ENCODE measurements at places on chromosomes 13 and 19.

GRCh38 chr19:16315825-16316505 is 8.7 kb upstream of the KLF2 start:
- DNase-seq, result no peak

DNA sequence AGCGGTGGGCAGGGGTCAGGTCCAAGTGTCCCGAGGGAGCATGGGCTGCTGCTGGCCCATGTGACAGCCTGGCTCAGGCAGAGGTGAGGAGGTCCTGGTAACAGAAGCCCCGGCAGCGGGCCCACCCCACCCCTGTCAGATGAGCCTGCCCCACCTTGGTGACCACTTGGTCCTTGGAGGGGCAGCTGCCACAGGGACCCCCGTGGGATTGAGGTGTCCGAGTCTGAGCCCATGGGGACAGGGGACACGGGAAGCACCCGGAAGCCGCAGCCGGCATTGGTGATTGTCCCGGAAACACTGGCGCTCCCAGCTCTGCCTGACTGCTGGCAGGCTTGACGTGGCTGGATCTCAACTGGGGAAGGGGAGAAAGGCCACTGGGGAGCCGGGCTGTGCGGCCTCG is 149.1 kb downstream of the KDM4B start:
- DNase-seq, result no peak

DNA sequence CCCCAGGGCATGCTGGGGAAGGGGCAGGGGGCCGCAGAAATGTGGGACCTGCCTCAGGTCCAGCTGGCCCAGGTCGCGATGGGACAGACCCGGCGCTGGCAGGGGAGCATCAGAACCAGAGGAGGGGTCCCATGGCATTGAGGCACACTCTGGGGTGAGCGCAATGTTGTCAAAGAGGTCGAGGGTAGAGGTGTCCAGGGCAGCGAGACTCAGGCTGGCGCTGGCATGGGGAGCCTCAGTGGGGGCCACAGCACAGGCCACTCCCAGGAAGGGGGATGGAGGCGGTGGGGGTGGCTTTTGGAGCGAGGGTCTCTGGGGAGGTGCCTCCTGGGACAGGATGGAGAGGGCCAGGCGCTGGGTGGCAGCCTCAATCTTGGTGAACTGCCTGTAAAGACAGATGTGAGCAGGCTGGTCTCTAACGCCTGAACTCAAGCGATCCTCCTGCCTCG is 944 bp downstream of the C19orf85 start:
- no peak for DNase-seq

GRCh38 chr19:17957885-17958284 is 9.0 kb upstream of the KCNN1 start:
- DNase-seq, result no peak

DNA sequence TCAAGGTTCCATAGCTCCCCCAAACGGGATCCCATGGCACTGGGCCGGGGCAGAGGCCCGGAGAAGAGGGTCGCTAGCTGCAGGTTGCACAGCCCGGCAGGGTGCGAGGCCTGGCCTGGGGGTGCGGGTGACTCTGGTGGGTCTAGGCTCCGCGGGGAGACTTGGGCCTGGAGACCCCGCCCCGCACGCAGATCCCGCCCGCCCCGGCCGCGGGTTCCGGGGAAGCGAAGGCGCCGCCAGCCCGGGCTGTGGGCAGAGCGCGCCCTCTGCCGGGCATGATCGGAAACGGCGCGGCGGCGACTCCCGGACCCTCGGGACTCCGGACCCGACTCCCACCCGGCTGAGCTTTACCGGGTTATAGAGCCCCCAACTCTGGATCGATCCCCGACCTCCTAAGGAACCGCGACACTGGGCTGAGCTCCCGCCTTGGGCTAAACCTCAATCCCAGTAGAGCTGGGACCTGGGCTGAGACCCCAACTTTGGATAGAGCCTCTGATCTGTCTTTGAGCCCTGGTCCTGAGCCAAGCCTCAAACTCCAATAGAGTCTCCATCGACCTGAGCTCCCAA is 3.1 kb upstream of the TNFAIP8L1 start:
- peak; percentile 71 for DNase-seq

- no peak for DNase-seq
Measured at GRCh38 chr13:26513931-26514330, 43.6 kb upstream of the WASF3 start.

- DNase-seq, result peak; percentile 44
Measured at GRCh38 chr13:22061371-22061805, 390.5 kb downstream of the FGF9 start.

DNA sequence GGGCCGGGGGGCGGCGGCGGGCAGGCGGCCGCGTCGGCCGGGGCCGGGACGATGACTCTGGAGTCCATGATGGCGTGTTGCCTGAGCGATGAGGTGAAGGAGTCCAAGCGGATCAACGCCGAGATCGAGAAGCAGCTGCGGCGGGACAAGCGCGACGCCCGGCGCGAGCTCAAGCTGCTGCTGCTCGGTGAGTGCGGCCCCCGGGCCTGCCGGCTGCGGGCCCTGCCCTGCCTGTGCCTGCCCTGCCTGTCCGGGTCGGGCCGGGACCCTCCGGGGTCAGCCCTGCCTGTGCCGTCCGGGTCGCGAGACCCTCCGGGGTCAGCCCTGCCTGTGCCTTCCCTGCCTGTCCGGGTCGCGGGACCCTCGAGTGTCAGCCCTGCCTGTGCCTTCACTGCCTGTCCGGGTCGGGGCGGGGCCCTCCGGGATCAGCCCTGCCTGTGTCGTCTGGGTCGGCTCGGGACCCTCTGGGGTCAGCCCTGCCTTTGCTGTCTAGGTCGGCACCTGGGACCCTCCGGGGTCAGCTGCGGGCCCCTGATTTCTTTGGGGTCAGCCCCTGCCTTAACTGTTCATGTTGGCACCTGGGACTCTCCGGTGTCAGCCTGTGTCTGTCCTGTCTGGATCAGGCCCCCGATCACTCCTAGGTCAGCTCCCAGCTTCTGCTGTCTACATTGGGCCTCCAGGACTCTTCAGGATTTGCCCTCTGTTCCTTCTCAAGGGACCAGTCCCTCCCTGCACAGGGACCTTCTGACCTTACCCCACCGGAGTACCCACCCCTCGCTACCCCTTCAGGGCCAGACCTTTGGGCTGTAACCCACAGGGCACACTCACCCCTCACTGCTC is 659 bp downstream of the GNA11 start:
- peak; percentile 25 for DNase-seq

DNA sequence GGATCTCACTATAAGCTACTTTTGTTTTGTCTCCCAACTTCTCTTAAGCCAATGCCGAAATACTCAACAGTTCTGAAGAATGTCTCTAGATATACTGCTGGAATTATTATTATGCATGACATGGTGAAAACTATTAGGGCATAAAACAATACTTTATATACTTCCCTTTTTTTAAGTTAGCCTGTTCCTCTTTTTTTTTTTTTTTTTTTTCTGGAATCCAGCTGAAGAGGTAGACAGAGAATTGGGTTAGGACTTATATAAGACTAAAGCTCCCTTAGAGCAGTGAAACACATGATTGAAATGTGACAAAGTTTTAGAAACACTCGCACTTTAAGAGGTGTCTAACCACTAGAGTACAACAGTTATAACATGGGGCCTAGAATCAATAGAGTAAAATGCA is 850.9 kb upstream of the PCDH9 start:
- DNase-seq, result no peak

DNA sequence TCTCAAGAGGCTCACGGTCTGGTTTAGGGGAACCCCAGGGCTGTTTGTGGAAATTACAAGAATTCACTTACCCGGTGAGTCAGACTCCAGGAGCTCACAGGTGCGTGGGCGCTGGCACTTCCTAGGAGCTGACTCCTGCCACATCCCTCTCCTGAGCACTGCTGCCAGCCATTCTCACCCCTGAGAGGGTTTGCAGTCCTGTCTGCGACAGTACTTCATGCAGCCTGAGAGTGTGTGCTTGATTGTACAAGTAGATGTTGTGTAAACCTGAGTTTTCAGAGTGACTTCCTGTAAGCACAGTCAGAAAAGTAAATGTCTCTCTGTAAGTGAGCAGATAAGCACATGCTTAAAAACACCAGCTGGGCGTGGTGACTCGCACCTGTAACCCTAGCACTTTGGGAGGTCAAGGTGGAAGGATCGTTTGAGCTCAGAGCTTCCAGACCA is 8.1 kb downstream of the MRPL4 start:
- DNase-seq, result no peak

GRCh38 chr19:45400192-45400591 is 4.7 kb downstream of the PPP1R13L start:
- no peak for DNase-seq

DNA sequence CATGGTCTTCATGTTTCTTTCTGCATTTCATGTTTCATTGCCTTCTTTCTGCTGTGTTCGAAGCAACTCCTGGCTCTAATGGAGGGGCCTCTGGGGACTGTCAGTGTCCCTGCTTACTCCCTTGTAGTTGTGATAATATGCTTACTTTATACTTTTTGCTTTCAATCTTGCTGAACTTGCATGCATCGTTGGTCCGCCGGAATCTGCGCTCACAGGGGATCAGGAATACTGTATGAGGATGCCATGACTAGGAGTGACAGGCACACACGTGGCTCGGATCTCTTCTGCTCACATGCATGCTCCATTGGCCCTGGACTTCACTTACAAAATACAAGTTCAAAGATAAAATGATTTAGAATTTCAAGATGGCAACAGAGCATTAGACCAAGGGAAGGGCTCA is 108.8 kb downstream of the SIPA1L3 start:
- no peak for DNase-seq

DNA sequence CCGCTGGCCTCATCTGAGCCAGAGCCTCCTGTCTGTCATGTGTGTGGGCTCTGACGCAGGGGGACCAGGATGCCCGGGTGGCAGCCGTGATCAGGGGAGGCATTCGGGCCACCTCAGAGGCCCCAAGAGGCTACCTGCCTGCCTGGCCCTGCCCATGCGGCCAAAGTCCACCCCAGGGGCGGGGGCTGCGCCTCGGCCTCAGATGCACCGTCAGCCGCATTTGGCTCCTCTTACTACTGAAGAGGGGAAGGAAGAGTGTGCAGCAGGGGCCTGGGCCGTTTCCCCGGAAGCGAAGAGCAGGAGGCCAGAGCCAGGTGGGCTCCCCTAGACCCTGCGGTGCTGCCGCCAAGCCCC is 34.0 kb downstream of the C13orf46 start:
- no peak for DNase-seq

DNA sequence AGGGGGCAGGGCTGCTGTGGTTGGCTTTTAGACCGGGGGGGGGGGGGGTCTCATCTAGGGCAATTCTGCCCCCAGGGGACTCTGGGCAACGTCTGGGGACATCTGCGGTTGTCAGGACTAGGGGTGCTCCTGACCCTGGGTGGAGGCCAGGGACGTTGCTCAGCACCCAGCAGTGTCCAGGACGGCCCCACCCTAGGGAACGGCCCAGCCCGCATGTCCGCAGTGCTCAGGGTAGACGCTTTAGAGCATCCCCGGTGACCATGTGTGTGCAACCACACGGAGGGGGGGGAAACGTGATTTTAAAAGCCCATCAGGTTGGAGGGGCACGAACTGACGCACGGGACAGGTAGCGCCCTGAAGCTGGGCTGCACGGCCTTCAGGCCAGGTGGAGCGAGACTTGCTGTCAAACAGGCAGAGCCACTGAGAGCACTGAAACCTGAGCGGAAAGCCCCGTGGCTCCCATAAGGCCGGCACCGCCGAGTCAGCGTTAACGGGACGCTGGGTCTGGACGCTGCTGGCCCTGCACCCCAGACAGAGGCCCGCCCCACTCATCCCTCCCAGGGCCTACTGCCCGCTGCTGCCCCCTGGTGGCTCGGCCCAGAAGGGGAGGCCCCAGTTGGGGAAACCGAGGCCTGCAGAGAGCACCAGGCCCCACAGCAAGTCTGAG is 8.3 kb downstream of the CACTIN start:
- peak; percentile 52 for DNase-seq

DNA sequence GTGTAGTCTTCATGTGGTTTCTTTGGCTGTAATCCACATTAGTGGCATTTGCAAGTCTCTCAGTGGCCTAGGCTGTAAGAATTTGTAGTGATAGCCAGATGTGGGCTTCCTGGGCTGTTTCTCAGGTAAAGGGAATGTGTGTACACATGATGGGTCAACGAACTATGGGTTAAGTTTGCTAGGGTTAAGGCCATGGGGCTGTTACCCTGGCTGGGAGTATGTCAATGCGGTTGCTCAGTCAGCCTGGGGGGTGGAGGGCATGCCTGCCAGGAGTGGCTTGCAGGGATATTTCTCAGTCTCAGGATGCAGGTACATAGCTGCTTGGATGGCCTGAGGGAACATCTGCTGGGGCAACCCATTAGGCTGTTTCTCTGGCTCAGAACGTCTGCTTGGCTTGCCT is 13.4 kb downstream of the CYSLTR2 start:
- no peak for DNase-seq

DNA sequence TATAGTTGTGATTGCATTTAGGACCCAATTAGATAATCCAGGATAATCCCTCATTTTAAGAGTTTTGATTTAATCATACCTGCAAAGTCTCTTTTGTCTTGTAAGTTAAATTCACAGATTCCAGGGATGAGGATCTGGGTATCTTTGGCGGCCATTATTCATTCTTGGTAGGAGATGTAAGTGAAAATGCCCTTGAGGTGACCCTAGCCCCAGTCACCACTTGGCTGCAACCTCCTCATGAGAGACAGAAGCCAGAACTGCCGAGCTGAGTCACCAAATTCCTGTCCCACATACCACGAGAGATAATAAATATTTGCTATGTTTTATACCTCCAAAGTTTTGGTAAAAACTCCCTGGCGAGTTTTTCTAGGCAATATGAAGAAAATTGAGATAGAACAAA is 389.4 kb downstream of the RFC3 start:
- no peak for DNase-seq

GRCh38 chr13:97072297-97072696 is 78.0 kb upstream of the OXGR1 start:
- no peak for DNase-seq

DNA sequence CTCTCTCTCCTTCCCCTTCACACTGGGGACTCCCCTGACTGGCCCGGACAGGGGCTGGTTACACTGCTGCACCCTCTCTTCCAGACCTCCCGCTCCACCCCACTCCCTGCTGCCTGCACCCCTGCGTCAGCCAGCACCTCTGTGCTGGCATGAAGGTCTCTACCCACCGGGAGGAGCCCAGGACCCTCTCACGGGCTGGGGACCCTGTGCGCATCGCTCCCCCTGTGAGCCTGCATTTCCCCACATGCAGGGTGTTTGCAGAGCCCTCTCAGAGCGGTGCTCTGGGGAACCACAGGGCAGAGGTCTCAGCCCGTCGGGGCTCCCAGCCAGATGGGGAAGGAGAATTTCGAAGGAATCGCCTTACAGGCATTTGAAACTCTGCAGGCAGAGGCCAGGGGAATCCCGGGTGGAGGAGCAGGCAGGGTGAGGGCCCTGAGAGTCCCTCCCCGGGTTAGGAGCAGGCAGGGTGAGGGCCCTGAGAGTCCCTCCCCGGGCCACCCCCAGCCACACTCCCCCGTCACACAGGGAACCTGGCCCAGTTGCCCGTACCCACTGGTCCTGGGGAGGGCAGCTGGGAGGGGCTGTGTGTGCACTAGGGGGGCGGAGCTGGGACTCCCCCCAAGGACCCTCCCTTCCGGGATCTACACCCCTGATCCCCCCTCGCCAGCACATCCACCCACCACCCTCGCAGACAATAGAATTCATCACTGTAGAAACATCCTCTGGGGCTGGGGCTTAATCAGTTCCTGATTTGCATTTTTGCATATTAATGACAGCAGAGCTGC is 16.3 kb upstream of the TCF3 start:
- no peak for DNase-seq

- DNase-seq, result no peak
Measured at GRCh38 chr13:30580852-30581502, 36.7 kb upstream of the USPL1 start.

GRCh38 chr13:101660711-101661110 is 208.2 kb downstream of the ITGBL1 start:
- DNase-seq, result no peak
